T-helper 1 cell (primary cell): ENCODE measurements at places on chromosomes 5 and 9.

- no peak for DNase-seq
Measured at GRCh38 chr5:16975950-16976624, 40.0 kb upstream of the MYO10 start.

DNA sequence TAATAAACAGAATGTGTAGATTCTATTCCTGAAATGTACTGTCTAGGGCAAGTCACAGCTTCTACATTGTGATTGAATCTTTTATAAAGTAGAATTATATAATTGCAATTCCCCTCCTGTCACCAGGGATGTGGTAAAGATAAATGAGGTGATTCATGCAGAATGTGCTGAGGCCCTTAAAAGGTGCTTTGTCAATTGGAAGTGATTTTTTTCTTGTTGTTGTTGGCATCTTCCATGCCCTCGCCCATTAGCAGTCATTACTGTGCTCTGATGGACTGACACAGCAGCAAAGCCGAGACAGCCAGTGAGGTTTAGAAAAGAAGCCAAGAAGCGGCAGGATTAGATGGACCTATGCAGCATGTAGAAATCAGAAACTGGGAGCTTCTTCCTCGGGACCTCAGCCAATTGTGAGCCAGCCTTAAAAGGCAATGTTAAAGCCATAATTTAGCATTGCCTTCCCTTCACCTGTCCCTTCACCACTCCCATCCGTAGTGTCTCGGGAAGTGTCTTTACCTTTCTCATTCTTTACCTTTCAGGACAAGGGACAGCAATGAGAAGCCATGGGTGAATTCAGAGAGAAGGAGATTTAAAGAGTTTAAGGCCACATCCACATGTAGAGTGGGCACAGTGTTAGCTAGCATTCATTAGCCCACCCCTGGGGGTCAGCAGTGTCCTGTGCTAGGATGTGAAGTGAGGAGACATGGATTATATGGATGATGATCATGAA, 257.8 kb downstream of the PLK2 start:
- no peak for DNase-seq

- no peak for DNase-seq
Measured at GRCh38 chr9:74551266-74551665, 54.1 kb downstream of the RORB start.

DNA sequence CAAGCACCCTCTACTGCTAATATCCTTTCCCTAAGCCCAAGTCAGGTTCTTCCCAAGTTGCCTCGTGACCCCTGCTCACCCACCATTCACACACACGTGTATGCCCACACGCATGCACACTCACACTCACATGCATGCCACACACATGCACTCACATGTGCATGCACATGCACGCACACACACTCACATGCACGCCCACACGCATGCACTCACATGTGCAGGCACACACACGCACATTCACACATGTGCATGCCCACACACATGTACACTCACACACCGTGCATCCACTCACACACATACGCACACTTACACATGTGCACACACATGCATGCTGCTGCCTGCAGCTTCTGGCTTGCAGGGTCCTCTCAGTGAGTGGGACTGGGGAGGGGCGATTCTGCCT, 62.9 kb upstream of the STXBP1 start:
- no peak for DNase-seq

DNA sequence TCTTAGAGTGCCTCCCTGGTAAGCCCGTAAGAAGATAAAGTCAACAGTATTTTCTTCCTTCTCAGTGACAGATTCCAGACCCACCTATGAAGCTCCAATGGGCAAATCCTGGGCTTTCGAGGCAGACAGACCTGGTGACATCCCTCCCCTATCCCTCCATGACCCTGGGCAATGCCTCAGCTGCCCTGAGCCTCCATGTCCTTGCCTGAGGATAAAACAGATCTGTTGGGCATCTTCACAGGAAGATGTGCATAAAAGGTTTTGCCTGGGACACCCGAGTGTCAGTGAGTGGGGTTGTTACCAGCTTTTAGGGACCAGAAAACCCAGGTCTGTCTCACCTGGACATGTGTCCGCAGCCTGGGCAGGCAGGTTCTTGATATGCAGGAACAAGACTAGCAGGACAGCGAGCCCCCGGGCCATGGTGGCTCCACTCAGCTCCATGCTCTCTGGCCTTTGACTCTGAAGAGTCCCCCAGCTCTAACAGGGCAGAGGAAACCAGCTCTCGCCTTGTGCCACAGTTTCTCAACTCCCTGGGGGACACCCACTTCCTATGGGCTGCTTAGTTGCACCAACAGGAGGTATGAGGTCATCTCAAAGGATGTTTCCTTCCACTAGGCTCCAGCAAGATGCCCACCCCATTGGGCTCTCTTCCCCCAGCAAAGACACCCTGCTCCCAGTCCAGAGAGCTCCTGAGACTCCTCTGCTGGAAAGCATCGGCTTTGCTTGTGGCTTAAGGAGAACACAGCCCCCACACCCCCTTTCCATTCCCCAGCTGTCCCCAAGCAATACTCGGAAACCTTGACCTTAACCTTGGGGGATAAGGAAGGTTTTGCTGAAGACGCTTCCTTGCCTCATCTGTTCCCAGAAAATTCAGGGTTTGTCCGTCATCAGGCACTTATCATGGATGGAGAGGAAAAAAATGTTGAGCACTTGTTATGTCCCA, at the start of gene FCN1:
FCN1 (minus strand) TSS at position 482 of the 943 bp plus-strand sequence; CDS start at position 441, 41 bp downstream.
- DNase-seq: no peak

DNA sequence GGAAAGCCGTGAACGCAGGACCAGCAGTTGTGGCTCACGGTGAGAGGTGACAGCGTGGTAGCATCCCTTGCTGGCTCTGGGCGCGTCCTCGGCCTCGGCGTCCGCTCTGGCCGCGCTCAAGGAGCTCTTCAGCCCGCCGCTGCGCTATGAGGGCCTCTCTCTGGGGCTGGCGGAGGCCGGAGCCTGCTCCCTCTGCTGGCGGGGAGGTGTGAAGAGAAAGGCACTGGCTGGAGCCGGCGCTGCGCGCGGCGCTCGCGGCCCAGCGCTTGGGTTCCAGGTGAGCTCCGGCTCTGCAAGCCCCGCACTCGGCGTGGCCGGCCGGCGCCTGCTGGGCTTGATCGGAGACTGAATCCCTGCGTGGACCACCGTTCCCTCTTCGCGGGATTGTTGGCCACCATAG, 705.6 kb downstream of the SEMA5A start:
- DNase-seq: no peak

GRCh38 chr9:129511285-129511900, 109.5 kb downstream of the C9orf50 start:
- no peak for DNase-seq

DNA sequence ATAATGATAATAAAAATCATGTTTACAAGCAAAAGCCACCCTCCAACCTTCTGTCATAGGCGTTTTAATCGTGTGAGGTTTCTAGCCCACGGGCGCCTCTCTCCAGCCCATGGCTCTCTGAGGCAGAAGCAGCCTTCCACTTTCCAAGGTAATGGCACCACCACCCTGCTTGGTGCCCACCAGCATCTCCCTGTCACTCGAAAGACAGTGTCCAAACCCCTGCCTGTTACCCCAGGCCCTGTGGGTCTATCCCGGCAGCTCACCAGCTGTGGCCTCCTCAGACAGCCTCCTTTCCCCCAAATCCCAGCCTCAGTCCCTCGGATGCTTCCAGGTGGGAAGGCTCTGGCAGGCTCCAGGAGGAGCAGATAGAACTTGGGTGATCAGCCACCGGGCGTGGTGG, 123.8 kb upstream of the LPCAT1 start:
- DNase-seq: no peak

DNA sequence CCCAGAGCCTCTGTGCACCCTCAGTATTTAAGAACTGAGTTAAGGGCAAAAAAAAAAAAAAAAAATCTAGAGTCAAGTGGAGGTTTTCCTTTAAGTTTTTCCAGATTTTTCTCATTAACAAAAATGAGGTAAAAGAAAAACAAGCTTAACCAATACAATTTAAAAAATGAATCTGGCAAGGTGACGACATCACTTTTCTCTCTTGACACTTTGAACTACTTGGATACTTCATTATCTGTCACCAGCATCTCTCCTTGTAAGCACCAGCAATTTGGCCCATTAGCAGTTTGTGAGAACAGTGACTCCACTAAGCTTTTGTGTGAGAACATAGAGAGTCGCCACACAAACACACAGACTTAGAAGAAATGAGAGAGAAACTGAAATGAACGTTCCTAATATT, 345.7 kb upstream of the SLC30A5 start:
- DNase-seq: no peak

GRCh38 chr9:128529191-128529590, 23.2 kb upstream of the SPTAN1 start:
- DNase-seq: no peak

GRCh38 chr9:20832775-20833174, 148.7 kb downstream of the FOCAD start:
- no peak for DNase-seq

- no peak for DNase-seq
Measured at GRCh38 chr5:137034764-137035479, 464.2 kb downstream of the SPOCK1 start.

DNA sequence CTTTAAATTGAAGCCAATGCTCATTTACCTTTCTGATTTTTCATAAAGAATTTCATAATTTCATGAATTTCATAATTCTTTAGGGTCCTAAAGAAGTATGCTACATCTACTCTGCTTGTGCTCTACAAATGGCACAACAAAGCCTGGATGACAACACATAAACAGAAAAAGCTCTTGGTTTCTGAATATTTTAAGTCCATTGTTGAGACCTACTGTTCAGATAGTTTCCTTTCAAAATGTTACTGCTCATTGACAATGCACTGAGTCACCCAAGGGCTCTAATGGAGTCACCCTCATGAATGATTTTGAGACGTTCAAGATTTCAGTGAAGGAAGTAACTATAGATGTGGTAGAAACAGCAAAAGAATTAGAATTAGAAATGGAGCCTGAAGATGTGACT, 74.1 kb downstream of the SLCO4C1 start:
- no peak for DNase-seq
